ENCODE measurements at places on chromosomes 7 and 10. TPM values are rescaled to one million over a fixed set of nuclear protein-coding genes. Genes with fewer than 3 reads are reported as not detected.

FAM25A gene
- not detected for total RNA-seq

ADAMTS14 gene
- total RNA-seq = not detected

MYO3A gene
- not detected for total RNA-seq

PCDH15 gene
- total RNA-seq = under 0.01 TPM

LRIT1 gene
- not detected for total RNA-seq

PON3 gene
- total RNA-seq = 0.66 TPM

GNG11 gene
- total RNA-seq = 146 TPM

CCL24 gene
- total RNA-seq = 0.28 TPM

KLF14 gene
- not detected for total RNA-seq

CNPY4 gene
- 36.7 TPM for total RNA-seq

GPRIN2 gene
- not detected for total RNA-seq

SFRP5 gene
- not detected for total RNA-seq

SLC29A4 gene
- 2.3 TPM for total RNA-seq

CPA2 gene
- total RNA-seq = not detected

ZMIZ1 gene
- 5.7 TPM for total RNA-seq

TMEM213 gene
- total RNA-seq = not detected

CPA4 gene
- 0.27 TPM for total RNA-seq

AHCYL2 gene
- 11.8 TPM for total RNA-seq

GIGYF1 gene
- 12.1 TPM for total RNA-seq

H2BK1 gene
- not detected for total RNA-seq

YKT6 gene
- total RNA-seq = 105 TPM

TBATA gene
- total RNA-seq = not detected

CALCR gene
- not detected for total RNA-seq

MOGAT3 gene
- not detected for total RNA-seq

ANKRD30A gene
- total RNA-seq = not detected

Measured in endothelial cell of coronary artery (primary cell).